Activated CD4-positive, CD25-positive, alpha-beta regulatory T cell treated with anti-CD3 and anti-CD28 coated beads, Interleukin-2, amount 50 U/mL, for 16 hours (primary cell): ENCODE measurements at places on chromosomes 2 and 18.

- no peak for DNase-seq
These were observed at the start of gene PDE11A for GRCh38 chr2:178072383-178073301. Gene PDE11A (minus strand): TSS chr2:178072777. CDS start chr2:178072437, 340 bp downstream.

DNA sequence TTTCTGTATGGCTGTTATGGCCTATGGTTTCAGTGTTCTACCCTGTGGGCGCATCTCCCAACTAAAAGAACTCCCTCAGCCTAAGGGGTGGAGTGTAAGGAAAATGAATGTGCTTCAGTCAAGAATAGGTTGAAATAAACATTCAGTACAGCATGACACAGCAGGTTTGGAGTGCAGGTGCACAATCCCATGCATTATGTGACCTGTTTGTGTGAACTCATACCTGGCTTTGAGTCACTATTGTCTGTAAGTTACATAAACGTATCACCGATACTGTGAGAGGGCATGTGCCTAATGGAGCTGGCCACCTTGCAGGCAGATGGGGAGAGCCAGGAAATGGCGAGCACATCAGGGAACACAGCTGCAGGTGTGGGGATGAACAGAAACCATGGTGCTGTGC lies 216.0 kb downstream of the DSEL start:
- no peak for DNase-seq

DNA sequence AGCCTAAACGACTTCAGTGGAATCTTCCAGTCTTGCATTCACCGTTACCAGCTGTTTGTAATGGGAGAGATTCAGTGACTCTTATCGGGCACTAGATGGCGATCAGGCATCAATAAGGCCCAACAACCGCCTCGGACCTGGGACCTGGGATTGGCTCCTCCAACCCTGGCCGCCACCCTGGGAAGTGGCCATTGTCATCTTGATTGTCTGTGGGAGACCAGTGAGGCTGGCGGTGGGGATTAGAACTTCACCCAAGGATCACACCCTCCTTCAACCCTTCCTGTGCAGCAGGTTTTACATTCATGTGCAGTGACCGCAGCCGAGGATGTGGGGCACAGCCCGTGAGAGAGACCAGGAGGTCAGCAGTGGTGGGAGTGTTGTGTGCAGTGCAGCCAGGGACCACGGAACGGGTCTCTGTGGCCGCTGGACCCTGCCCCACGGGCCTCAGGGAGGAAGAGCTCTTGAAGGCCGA lies 85.3 kb downstream of the SPP2 start:
- DNase-seq: no peak

DNA sequence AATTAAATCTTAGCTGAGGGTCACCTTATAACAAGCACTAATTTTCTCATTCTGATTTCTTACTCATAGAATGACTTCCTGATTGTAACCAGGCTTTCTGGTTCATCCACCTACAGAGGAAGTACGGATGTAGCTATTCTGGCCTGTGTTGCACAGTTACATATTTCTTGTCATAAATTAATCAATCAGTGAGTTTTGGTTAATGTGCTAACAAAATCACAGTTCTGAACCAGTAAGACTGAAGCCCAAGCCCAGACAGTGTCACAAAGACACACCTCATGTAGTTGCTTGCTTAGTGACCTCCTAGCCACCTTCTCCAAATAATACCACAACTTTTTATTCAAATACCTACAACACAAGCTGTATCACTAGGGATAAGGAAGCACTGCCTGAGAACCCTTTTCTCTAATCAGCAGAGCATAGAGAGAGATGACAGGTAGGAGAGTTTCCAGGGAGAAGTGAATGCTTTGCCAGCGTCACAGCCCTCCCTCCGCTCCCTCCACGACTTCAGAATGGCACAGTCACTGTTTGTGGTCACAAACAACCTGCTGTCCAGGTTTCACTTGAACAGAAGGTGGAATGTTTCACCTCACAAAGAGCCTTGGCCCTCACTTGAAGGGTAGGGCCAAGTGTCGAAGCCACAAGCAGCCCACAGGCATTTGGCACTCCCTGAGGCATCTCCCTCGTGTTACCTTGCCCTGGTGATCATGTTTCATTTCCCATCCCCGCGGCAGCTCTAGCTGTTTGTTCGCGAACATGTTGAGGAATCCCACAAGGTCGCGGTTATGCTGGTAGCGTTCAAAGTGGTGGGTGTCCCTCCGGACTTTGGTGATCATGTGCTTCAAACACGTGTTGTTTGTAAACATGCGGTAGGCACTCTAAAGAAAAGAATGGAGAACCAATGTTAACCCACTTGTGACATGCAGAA lies 120.8 kb upstream of the STK17B start:
- no peak for DNase-seq

DNA sequence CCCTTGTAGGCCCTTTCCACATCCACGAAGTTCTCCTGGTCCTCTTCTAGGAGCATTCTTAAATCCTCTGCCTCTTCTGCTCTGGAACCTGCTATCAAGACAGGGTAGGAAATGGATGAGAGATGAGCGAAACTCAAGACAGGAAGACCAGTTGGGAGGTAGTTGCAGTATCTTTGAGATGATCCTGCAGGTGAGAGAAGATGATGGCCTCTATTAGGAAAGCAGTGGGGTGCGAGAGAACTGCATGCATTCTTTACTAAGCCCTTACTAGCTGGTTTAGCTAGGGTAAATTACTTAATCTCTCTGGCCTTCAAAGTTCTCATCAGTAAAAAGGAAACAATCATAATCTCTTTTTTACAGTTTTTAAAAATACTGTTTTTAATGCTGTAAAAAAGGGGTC lies 47.0 kb downstream of the VSNL1 start:
- no peak for DNase-seq

DNA sequence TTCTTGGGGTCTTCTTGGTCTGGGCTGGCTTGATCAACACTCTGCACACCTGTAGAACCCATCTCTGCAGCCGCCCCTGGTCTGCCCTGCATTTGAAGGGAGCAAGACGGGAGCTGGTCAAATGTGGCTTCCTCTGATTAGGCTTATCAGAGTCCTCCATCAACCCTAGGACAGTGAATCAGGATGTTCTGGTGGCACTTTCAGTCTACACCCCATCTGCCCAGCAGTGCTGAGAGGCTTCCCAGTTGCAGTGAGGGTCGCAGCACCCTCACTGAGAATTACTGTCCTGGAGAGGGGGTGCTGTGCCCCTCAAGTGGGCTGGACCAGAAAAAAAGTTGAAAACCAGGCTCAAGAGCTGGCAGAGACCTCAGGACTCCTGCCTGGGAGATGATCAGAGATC lies 152.9 kb downstream of the DYSF start:
- DNase-seq: no peak

- no peak for DNase-seq
These were observed 129.9 kb downstream of the TXNL1 start for GRCh38 chr18:56508370-56509036.

DNA sequence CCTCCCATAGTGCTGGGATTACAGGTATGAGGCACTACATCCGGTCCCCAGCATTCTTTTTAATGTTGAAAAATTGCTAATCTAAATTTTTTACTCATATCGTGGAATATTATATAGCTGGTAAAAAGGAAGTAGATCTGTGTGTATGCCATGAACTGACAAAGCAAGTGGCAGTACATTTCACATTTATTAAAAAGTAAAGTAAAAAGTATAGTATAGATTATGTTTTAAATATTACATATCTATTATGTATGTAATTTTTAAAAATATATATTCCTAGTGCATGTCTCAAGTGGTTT lies 25.1 kb downstream of the PLEKHB2 start:
- DNase-seq: no peak

- DNase-seq: no peak
These were observed 301.7 kb upstream of the FSIP2 start for GRCh38 chr2:185436787-185437372.

- DNase-seq: no peak
These were observed 250.8 kb downstream of the LRRTM1 start for GRCh38 chr2:80053522-80054345.

GRCh38 chr2:27689424-27689823 lies 25.7 kb downstream of the SLC4A1AP start:
- no peak for DNase-seq

DNA sequence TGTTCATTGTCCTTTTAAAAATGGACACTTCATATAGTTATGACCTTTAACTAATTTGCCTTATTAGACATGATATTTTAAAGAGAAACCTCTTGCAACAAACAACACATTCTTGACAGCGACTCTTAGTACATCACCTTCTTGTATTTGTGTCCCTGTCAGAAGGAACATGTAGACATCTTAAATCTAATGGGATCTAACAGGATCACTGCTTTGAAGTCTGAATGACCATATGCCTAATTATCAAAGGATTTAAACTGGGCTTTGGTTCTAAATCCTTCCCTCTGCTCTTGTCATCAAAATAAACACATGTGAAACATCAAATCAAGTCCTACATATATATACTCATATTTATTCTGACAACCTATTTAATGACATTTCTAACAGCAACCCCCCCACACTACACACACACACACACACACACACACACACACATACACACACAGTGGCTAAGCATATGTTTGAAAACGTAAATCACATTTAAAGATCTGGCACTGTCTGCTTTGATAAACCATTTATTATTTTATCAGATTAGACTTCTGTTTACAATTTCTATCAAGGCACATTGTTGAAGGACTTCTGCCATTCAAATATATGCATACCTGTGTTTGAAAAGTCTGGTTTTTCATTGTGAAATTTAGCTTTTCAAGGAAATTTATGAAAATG lies 4.2 kb downstream of the GALNT13 start:
- DNase-seq: no peak

DNA sequence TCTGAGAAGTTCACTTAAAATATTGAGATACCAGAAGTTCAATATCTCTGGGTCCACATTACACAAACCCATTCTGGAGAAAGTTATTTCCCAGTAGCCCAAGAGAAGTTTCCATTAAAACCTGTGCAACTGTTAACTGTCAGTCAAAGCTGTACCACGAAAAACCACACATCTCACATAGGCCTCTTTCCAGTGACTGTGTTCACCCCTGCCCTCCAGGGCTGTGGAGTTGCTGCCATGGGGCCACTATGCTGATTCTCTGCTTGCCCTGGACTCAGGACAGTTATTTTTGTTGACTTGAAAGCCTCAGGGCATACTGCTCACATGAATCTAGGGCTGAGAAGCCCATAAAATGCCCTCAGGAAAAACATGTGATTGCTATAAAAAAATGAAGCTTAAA lies 153.8 kb downstream of the PIEZO2 start:
- DNase-seq: no peak

GRCh38 chr2:239379641-239380170 lies 21.1 kb downstream of the HDAC4 start:
- DNase-seq: no peak

- no peak for DNase-seq
These were observed 24.9 kb downstream of the GLI2 start for GRCh38 chr2:120760446-120761135.

- DNase-seq: no peak
These were observed 6.3 kb downstream of the B3GNT2 start for GRCh38 chr2:62202019-62202722.

DNA sequence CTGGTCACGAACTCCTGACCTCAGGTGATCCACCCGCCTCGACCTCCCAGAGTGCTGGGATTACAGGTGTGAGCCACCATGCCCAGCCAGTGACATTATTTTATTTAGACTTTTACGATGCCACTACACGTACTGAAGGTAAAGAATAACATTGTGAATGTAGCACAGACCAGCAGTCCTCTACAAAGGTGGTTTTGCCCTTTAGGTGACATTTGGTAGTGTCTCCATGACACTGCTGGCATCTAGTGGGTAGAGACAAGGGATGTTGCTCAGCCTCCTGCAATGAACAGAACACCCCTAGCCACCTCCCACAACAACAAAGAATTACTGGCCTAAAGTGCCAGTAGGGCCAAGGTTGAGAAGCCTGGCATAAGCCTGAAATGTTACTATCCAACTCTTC lies 69.5 kb downstream of the MYOM1 start:
- DNase-seq: no peak

GRCh38 chr18:49865401-49865800 lies 52.1 kb upstream of the ACAA2 start:
- no peak for DNase-seq

DNA sequence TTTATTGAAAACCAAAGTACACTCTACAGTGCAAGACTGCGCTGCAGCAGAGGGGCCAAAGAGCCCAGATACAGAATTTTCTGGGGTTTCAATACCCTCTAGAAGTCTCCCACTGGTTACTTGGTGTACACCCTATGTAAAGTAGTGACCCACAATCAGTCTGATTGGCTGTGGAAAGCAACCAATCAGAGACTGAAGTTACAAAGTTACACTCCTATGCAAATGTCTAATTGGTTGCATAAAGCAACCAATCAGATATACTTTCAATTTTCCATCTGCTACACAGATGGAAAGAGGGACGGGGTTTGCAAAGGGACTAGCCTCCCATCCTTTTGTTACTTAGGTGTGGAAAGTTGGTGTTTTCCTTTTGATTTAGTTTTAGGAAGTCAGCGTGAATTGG lies 198.9 kb upstream of the SH3BP4 start:
- no peak for DNase-seq

DNA sequence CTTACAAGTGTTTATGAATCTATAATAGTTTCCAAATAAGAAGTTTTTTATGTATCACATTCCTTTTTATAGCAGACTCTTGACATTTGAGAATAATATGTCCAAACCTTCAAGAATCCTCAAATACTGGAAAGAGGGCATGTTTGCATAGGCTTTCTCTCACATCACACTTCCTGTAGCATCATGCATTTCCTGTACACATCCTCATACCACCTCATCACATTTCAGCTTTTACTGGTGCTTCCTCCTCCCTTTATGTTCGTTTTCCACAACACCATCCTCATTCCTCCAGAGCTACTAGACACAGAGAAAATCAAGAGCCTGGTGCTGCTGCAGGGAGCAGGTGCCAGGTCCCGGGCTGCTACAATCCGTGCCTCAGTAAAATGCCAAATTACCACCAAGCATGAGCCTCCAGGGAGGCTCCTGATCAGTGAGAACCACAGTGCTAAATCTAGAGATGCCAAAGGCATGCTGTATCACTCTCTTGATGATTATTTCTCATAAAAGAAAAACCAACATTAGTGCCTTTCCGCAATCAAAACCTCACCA lies 137.7 kb upstream of the CYP1B1 start:
- no peak for DNase-seq

DNA sequence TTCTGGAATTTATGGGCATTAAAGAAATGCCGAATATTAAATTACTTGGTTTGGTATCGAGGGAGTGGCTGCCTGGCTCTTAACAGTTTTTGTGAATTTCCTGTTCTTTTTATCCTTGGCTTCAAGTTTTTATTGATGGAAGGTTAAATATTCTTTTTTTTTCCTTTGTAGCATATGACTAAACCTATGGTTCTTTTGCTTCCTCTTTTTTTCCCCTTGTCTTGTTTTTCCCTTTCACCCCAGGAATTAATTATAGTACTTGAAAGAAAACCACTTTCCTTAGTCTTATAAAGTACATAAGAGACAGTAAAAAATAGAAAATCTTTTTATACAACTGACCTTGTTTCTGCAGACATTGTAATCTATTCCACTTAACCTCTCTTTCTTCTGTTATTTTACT lies 42.4 kb downstream of the MGAT5 start:
- no peak for DNase-seq

DNA sequence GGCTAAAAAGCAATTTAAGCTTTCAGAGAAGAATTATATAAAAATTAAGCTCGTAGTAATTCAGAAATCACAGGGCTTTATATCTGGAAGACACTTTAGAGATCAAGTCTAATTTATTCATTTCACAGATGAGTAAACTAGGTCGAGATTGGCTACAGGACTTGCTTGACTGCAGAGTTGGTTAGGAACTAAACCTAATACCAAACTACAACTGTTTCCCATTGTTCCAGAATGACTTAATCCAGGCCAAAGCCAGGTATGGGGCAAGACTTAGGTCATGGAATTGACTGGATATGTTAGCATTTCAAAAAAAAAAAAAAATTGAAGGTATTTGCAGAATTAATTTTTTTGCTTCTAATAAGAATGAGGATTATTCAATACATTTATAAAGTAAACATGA lies 146.1 kb downstream of the RIT2 start:
- no peak for DNase-seq

GRCh38 chr2:7987992-7988391 lies 693.9 kb upstream of the ID2 start:
- no peak for DNase-seq
